Activated naive CD8-positive, alpha-beta T cell treated with anti-CD3 and anti-CD28 coated beads for 36 hours (primary cell): ENCODE measurements at places on chromosomes 7 and 10.

GRCh38 chr10:529468-530230 is 159.8 kb downstream of the DIP2C start:
- no peak for DNase-seq

DNA sequence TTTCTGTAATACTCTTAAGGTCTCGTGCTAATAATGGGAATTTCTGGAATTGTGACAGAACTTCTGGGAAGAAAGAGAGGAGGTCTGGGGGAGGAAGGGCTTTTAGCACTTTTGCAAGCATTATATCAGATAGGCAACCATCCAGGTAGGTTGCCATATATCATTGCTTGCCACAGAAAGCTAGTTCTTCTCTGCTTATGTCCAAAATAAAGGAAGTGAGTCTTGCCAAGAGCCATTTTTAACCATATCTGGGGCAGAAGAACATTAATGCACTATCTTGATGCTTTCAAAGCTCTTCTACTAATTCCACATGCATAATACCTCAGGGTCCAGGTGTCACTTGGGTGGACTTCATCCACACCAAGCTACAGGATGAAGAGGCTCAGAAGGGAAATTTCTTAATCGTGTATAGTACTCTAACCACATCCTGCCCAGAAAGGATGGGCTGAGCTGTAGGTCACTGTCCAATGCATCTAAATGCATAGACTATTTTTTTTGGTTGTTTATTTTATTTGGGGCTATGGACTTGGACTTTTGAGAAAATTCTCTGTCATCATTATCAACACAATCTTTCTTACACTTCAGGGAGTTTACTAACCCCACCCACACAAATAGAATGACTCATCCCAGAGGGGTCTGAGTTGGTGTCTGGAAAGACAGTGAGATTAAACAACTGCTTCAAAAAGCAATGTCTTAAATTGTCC is 68.9 kb upstream of the ADO start:
- peak; percentile 21 for DNase-seq

DNA sequence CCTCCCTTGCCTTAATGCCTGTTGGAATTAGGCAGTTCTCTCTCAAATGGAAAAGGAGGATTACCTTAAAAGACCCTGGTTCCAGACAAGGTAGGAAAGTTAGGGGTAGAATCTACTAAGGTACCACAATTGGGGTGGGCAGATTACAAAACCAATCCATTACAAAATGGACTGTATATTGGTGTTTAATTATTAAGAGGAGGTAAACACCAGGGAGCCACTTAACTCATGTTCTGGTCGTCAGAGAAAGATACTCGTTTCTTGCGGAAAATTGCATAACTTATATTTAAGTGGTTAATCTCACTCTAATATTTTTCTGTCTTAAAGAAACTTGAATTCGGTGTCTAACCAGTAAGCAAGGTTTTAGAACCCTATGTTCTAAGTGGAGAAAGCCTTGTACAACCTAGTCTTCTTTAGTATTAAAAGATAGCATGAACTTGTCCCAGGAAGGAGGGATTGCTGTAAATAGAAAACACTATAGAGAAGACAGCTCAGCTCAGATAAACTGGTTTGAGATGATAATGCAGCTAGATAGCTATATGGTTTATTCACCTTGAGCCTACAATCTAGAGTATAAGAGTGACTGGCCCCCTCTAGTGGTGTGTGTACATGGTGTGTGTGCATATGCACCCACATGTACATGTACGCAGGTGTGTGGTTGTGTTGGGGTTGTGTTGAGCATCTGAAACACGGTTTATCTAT is 58.0 kb upstream of the STRIP2 start:
- DNase-seq: peak; percentile 30

- DNase-seq: no peak
These were observed 25.4 kb downstream of the GBX1 start for GRCh38 chr7:151141855-151142685.

GRCh38 chr10:123492016-123492415 is 174.1 kb upstream of the GPR26 start:
- DNase-seq: no peak

GRCh38 chr10:131921184-131921583 is 20.4 kb downstream of the PPP2R2D start:
- DNase-seq: no peak

- no peak for DNase-seq
These were observed 56.5 kb downstream of the CCDC71L start for GRCh38 chr7:106604303-106604924.

GRCh38 chr10:72242675-72243074 is 26.6 kb upstream of the ASCC1 start:
- peak; percentile 46 for DNase-seq

DNA sequence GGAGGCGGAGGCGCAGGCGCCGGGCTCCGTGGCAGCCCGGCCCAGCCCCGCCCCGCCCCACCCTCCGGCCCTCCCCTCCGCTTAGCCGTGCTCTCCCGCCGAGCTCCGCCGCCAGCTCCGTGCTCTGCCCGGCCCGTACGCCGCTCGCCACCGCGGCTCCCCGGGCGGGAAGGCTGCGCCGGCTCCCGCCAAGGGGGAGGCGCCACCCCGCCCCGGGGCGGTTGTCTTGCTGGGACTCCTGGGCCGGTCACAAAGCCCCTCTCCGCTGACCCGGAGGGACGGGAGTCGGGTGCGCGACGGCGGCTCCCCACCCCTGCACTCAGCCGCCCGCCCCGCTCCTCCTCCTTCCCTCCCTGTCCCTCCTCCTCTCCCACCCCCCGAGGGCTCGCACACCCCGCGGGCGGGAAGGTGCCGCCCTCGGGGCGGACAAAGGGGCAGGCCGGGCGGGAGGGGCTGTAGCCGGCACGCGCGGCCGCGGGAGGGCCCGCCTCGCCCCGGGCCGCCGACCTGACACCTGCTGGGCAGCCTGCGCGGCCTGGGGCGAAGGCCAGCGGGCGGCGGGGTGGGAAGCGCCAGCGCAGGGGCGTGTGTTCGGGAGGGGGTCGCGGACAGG is 11.5 kb upstream of the SP8 start:
- DNase-seq: no peak

DNA sequence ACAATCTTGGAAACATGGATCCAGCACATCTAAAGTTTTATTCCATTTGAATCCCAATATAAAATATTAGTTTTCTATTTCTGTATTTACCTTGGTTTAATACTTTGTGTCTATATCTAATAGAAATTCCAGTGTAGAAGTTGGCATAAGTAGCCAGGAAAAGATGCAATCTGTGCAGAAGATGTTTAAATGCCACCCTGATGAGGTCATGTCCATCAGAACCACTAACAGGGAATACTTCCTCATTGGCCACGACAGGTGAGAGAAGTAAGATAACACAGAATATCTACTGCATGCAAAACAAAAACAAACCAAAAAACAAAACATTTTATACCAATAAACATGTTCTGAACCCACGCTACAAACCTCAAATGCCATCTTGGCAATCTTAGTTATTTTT is 15.7 kb downstream of the PLEKHS1 start:
- no peak for DNase-seq

DNA sequence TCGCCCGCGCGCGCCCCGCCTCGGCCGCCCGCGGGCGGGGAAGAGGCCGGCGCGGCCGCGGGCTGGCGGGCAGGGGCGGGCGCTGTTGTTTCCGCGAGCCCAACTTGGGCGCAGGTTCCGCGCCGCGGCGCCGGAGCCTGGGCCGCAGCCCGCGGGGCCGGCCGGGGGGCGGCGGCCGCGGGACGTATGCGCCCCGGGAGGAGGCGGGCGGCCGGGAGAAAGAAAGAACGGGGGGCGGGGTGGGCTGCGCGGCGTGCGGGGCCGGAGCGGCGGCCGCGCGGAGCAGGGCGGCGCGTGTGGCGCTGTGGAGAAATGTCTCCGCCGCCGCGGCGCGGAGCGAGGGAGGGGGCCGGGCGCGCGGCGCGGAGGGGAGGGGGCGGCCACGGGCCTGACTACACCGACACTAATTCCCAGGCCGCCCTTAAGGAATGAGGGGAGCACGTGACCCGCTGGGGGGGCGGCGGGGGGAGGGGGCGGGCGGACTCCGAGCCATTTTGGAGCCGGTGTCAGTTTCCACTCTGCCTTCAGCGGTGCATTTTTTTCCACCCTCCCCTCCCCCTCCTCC is at the start of gene BMI1:
TSS of gene BMI1 (plus strand) at position 509 of the 565 bp plus-strand sequence. CDS start 5,351 bp downstream, outside the sequence.
- DNase-seq: peak; percentile 58

GRCh38 chr7:151308791-151309190 is 32.8 kb upstream of the NUB1 start:
- DNase-seq: no peak

DNA sequence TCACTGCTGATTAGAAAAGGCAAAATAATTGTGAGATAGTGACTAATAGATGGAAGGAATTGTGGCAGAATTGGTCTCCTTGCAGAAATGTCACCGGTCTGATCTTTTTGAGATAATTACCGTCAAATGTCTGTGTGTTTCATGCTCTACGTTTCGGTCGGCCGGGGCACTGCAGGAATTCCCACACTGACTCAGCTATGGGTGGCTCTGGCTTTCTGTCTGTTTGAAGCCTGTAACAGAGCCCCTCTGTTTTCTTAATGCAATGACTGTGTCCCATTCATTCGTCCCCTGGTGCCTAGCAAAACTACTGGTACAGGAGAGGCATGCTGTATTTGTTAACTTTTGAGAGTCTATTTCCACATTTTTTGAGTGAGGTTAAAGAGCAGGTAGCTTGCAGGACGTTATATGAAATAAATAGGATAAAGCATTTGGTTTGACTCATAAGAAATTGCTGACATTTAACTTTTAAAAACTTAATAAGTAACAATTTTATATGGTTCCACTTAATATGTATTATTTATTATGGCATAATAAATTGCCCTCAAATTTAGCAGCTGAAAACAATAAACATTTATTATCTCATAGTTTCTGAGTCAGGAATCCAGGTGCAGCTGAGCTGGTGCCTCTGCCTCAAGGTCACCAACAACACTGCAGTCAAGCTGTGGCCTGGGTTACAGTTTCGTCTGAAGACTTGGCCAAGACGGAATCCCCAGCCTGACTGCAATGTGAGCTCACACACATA is 53.3 kb upstream of the CTBP2 start:
- DNase-seq: no peak

- no peak for DNase-seq
These were observed 16.3 kb upstream of the SRGN start for GRCh38 chr10:69071610-69072009.

DNA sequence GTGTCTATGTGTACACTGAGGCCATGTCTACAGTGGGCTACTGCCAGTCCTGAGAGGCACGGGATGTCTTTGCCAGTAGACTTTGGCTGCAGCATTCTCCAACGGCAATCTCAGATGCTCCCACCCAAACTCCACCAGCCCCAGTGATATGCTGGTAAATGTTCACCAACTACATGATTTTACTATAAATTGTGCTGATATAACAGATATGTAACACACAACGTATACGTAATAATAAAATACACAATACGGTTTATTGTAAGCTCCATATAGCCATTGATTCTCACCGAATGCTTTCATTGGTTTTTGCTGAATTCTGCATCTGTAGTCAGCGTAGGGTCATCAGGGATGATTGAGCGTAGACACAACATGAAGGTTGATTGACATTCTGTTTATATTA is 47.3 kb upstream of the C7orf33 start:
- no peak for DNase-seq

DNA sequence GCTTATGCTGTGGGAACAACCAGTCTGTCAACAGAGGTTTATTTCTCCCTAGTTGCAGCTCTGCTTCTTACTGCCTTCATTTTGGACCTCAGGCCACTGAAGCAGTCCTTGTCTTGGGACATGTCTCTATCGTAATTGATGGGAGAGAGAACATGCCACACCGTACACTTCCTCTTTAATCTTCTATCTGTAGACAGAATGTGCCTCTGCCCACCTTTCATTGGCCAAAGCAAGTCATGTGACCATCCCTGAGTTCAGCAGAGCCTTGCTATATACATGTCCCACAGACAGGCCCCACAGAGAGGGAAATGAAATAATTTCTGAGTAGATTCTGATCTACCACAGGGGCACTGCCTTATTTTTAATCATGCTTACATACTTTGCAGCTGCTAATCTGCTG is 98.0 kb downstream of the KCND2 start:
- no peak for DNase-seq

- no peak for DNase-seq
These were observed 70.1 kb upstream of the HECW1 start for GRCh38 chr7:43042302-43042701.
